ENCODE measurements at places on chromosomes 4 and X.

DNA sequence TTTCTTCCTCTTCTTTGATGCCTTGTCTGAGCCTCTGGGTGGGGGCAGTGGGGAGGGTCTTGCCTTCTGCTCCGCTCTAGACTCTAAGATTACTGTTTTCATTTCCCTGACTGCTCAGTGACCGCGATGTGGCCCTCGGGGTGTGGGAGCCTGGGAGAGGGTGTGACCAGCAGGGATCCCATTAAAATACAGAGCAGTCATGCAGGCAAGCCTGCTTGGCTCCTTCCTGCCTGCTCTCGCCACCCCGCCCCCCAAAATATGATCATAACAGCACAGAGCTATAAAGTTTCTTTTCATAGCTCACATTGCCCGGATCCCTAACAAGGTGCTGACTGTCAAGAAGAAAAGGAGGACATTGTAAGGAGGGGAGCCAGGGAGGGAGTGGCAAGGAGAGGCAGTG is 332.9 kb downstream of the RAB28 start:
- H3K4me3 ChIP-seq, result no peak overlapping the region
- H3K36me3 ChIP-seq, result no peaks in the 10 kb centered on the region
- no peak for DNase-seq
- H3K4me1 ChIP-seq, result no peaks in the 10 kb centered on the region
- H3K27me3 ChIP-seq, result no peaks in the 10 kb centered on the region

DNA sequence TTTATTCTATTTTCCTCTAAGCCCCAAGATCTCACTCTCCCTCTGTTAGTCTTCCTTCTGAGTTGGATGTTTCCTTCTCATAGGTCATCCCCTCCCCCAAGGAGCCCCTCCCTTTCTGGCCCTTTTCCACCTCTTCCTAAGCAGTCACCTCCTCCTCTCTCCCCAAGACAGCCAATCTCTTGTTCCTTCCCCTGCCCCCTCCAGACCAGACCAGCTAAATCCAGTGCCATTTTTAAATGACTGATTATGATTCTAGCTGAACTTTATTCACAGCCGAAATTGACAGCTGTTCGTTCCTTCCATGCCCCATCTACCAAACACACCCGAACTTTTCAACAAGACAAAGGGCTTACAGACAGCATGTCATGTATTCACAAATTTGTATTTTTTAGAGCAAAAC is 1.9 kb downstream of the SPIN2A start:
- no peaks in the 10 kb centered on the region for H3K4me1 ChIP-seq
- H3K27ac ChIP-seq, result no peak overlapping the region
- no peaks in the 10 kb centered on the region for H3K27me3 ChIP-seq
- DNase-seq, result no peak

DNA sequence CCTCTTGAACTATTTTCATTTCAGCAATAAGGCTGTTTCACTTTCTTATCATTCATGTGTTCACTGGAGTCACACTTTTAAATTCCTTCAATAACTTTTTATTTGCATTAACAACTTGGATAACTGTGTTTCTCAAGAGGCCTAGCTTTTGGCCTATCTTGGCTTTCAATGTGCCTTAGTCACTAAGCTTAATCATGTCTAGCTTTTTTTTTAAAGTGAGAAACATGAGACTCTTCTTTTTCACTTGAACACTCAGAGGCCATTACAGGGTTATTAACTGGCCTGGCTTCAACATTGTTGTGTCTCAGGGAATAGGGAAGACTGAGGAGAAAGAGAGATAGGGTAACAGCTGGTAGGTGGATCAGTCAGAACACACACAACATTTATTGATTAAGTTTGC is 64.0 kb upstream of the VCX2 start:
- H3K36me3 ChIP-seq, result no peaks in the 10 kb centered on the region
- DNase-seq, result no peak
- no peak overlapping the region for H3K27ac ChIP-seq

DNA sequence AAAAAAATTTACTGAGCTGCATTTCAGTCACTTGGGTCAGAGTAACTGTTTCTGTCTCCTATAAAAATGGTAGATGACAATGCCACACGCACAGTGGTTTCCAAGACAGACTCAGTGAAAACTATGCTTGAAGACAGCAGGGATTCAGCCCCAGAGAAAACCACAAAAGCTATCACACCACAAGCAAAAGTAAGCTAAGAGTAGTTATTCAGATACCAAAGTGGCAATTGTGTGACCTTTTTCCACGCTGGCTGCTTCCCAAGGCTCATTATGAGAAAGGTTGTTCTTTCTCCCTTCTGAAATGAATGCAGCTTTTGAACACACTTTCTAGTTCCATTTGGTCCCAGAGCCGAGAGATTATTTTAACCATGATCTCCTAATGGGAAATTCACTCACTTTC is 46.4 kb upstream of the GPM6B start:
- H3K36me3 ChIP-seq, result no peaks in the 10 kb centered on the region
- H3K27me3 ChIP-seq, result no peaks in the 10 kb centered on the region
- H3K27ac ChIP-seq, result no peak overlapping the region
- DNase-seq, result no peak
- no peak overlapping the region for H3K4me3 ChIP-seq
- H3K4me1 ChIP-seq, result no peaks in the 10 kb centered on the region

GRCh38 chr4:4919927-4920326 is 60.5 kb downstream of the MSX1 start:
- no peaks in the 10 kb centered on the region for H3K36me3 ChIP-seq
- H3K4me1 ChIP-seq, result no peaks in the 10 kb centered on the region
- no peak overlapping the region for H3K4me3 ChIP-seq
- no peak overlapping the region for H3K27ac ChIP-seq

- H3K36me3 ChIP-seq, result peaks cover 11% of the 10 kb centered on the region
- H3K4me1 ChIP-seq, result peaks cover 25% of the 10 kb centered on the region
- peak overlapping the region; percentile 97 for H3K4me3 ChIP-seq
- H3K27me3 ChIP-seq, result no peaks in the 10 kb centered on the region
Measured at GRCh38 chr4:7068279-7068842, 497 bp upstream of the GRPEL1 start.

GRCh38 chrX:10741003-10741402 is 120.6 kb upstream of the MID1 start:
- no peak overlapping the region for H3K4me3 ChIP-seq
- no peak for DNase-seq
- H3K36me3 ChIP-seq, result no peaks in the 10 kb centered on the region
- H3K27me3 ChIP-seq, result no peaks in the 10 kb centered on the region
- H3K27ac ChIP-seq, result no peak overlapping the region

DNA sequence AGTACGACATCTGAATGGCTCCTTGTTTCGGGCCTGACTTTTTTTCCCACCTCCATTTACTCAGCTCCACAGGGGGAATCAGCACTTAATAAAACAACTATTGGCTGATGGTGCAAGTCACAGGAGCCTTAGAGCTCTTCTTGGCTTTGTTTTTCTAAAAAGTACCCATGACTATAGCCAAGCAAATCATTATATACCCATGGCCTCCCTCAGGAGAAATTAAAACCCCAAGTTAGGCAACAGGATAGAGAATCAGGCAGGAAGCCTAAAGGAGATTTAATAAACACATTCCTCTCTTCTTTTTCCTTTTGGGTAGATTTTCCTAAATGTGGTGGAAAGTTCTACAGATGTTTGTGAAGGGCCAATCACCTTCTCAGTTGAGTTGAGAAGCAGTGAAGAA is 91.9 kb upstream of the RBPJ start:
- no peak overlapping the region for H3K27ac ChIP-seq
- DNase-seq, result no peak
- H3K4me3 ChIP-seq, result no peak overlapping the region
- no peaks in the 10 kb centered on the region for H3K27me3 ChIP-seq
- no peaks in the 10 kb centered on the region for H3K36me3 ChIP-seq

- H3K4me1 ChIP-seq, result peaks cover 28% of the 10 kb centered on the region
- peak overlapping the region; percentile 49 for H3K4me3 ChIP-seq
- DNase-seq, result peak; percentile 99
- H3K27me3 ChIP-seq, result no peaks in the 10 kb centered on the region
- H3K36me3 ChIP-seq, result peaks cover 26% of the 10 kb centered on the region
- H3K27ac ChIP-seq, result peak overlapping the region; percentile 94
Measured at GRCh38 chrX:318068-318738, 393 bp downstream of the GTPBP6 start.

DNA sequence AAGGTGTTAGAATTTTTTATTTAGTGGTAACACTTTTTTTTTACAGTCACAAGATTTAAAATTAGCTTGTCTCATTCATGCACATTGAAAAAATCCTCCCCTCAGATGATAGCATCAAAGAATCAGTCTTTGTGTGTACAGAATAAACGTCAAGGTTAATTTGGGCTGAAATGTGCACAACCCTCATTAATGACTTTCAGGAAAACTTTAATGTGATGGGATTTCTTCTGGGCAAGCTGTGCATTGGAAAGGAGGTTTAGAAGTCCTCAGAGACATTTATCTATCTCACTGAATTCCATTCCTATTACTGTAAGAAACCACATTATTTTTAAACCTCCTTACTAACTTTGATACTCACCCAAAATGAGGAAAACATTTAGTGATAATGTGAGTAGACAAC is 88.2 kb upstream of the TECRL start:
- DNase-seq, result no peak
- H3K36me3 ChIP-seq, result no peaks in the 10 kb centered on the region
- H3K27ac ChIP-seq, result no peak overlapping the region
- no peak overlapping the region for H3K4me3 ChIP-seq
- H3K4me1 ChIP-seq, result no peaks in the 10 kb centered on the region

DNA sequence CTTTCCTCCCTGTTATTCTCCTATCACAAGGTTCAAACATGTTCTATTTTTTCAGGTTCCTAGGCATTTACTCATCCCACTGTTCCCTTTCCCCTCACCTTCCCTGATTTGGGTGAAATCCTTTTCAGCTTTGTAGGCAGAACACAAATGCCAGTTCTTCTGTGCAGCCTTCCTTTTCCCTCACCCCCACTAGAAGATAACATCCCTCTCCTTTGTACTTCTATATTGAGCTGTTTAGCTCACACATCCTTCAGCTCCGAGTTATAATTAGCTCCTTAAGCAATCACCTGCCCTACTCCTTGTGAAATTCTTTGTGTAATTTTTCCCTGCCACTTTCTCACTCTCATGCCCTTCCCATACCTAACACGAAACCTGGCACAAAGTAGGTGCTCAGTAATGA is 240.9 kb downstream of the AR start:
- H3K36me3 ChIP-seq, result no peaks in the 10 kb centered on the region
- no peaks in the 10 kb centered on the region for H3K4me1 ChIP-seq
- no peak overlapping the region for H3K27ac ChIP-seq
- no peak overlapping the region for H3K4me3 ChIP-seq
- H3K27me3 ChIP-seq, result no peaks in the 10 kb centered on the region

DNA sequence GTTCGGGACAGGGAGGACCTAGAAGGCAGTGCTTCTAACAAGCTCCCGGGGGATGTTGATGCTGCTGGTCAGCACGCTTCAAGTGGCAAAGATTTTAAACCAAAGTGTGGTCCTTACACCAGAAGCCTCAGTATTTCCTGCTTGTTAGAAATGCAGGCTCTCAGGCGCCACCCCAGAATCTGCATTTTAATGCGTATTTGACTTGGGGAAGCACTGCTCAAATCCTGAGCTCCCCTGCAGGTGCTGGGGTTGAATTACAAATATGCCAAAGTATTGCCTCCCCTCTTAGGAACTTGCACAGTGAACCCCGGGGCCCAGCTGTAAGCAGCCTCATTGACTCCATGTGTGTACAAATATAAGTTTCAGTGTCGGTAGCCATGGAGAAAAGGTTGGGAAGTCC is 70.8 kb upstream of the RAI2 start:
- H3K4me3 ChIP-seq, result no peak overlapping the region
- H3K36me3 ChIP-seq, result no peaks in the 10 kb centered on the region
- no peaks in the 10 kb centered on the region for H3K4me1 ChIP-seq
- H3K27me3 ChIP-seq, result no peaks in the 10 kb centered on the region

DNA sequence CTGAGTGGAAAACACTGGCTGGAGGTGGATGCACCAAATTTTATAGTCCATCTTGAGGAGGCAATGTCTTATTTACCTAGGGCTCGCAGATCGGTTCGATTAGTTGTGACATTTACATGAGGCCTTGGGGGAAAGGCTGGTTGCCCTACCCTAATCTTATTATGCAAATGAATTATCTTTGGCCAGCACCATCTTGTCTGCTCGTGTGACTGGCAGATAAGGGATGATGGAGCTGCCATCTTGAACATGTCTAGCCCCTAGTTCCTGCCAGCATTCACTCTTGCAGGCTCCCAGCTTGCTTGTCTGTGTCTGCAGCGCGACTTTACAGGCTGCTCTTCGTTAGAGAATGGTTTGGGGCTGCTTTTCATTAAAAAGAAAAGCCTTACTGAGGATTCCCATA is 61.9 kb downstream of the SEC24B start:
- no peaks in the 10 kb centered on the region for H3K27me3 ChIP-seq
- H3K27ac ChIP-seq, result no peak overlapping the region
- no peak overlapping the region for H3K4me3 ChIP-seq
- no peak for DNase-seq
- peaks cover 50% of the 10 kb centered on the region for H3K36me3 ChIP-seq
